Adipocyte (in vitro differentiated cells): ENCODE measurements at places on chromosomes 3 and 15.

GRCh38 chr3:185959609-185960521, 22.1 kb upstream of the TRA2B start:
- peak; percentile 88 for DNase-seq

- DNase-seq: no peak
These were observed 70.4 kb downstream of the RBPMS2 start for GRCh38 chr15:64705006-64705405.

GRCh38 chr15:71643918-71644317, 166.4 kb upstream of the NR2E3 start:
- no peak for DNase-seq

DNA sequence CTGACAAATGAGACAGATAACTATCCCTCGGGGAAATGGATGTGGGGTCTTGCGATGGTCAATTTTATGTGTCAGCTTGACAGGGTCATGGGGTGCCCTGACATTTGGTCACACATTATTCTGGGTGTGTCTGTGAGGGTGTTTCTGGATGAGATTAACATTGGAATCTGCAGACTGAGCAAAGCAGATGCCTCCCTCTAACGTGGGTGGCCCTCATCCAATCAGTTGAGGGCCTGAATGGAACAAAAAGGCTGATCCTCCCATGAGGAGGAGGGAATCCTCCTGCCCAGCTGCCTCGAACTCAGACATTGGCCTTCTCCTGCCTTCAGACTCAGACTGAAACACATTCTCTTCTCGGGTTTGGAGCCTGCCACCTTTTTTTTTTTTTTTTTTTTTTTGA, 69.0 kb downstream of the MINAR1 start:
- DNase-seq: no peak

DNA sequence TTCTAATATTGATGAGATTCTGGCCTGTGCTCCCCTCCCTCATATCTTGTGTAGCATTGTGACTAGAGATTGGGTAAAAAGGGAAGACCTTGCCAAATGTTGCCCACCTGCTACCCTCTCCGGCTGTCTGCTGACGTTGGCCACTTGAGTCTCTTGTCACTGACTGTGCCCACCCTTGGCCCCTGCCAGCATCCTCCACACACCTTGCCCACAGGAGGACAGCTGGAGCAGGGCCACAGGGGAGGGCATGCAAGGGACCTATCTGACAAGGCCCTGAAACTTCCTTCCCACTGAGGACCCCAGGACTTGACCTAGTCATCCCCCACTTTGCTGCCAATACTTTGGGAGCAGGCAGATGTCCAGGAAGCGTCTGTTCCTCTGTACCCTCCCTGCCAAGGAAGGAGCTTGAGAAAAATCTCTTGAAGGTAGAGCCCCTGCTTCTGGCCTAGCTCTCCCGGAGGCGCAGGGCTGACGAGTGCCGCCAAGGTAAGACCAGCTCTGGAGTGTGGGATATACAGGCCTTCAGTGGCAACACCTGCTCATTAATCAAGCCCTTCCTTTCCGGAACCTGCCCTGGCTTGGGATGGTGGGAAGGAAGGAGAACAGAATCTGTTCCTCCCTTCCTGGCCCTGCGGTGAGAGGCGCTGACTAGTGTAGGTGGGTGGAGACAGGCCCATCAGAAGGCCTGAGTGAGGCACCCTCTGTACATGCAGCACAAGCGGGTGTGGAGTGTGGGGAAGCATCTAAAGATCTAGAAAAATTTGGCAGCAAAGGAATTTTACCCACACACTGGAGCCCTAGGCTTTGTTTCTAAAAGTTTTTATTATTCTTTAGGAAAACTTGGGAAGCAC, 4.9 kb upstream of the PAK6 start:
- DNase-seq: peak; percentile 20

- DNase-seq: no peak
These were observed 4.4 kb downstream of the GABPB1 start for GRCh38 chr15:50350621-50351020.
